Adrenal gland (tissue), 19 donors: ENCODE measurements at places on chromosomes 7 and 10.

DNA sequence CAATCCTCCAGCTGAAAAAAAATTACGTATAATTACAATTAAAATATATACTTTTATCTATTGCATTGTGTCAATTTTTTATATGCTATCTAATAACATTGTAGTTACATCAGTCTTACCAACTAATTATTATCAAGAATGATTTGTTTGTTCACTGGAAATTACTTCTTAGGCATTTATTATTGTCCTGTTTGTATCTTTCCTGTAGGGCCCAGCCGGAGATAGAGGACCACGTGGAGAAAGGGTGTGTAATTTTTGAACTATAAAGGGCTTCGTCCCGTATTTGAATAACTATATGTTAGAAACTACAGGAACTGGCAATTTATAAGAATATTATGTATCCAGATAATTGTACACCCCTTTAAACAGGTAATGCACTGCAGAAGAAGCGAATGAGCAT lies 4.1 kb downstream of the COL1A2 start:
- no peak for DNase-seq

DNA sequence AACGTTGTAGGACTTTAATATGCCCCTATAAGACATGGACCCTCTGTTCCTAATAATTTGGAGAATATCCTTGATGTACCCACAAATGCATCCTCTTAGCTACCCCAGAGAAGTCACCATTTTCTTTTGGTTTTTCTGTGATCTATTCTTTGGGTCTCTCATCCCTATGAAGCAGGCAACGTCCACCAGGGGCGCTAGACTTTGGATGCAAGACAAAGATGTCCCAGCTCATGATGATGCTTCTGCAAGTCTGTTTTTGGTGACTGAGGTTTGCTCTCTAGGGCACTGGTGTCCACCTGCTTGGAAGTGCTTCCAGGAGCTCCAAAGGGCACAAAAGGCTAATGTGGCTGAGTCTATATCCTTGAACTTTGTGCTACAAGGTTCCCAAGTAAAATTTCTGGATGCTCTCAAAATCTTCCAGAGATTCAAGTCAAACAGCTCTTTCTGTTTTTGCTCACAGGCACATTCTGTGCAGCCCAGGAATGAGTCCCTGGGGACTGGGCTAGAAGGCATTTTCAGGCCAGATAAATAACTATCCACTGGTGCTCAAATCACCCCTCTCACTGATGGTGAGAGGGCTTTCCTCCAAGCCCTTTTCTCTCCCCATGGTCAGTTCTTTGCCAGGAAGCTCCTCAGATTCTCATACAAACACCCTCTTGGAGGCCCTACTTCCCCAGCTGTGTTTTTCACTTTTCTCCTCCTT lies 166.4 kb downstream of the C7orf25 start:
- no peak for DNase-seq

DNA sequence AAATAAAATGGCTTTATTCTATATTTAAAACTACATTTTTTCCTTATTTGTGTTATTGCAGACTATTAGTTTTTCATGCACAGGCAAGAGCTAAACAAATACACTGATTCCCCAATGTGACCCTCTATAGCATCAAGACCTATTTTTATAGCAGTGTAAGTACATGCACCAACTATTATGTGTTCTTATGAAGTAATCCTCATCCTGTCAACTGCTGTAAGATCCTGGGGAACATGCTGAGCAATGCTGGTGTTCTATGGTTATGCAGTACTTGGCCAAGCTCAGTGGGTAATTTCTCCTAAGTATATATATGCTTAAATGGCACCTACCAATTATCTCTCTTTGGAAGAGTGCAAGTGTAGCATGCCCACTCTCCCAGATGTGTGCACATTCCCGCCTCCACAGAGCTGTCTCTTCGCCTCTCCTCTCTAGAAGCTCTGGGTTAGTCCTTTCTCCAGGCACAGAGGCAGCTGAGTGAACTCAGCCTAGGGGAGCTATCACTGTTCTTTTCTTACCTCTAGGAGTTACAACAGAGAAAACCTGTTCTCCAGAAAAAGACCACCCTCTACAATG lies 428.8 kb downstream of the KCNMA1 start:
- no peak for DNase-seq

- DNase-seq, result no peak
Observed at GRCh38 chr10:58140054-58140453, 127.6 kb downstream of the IPMK start.

DNA sequence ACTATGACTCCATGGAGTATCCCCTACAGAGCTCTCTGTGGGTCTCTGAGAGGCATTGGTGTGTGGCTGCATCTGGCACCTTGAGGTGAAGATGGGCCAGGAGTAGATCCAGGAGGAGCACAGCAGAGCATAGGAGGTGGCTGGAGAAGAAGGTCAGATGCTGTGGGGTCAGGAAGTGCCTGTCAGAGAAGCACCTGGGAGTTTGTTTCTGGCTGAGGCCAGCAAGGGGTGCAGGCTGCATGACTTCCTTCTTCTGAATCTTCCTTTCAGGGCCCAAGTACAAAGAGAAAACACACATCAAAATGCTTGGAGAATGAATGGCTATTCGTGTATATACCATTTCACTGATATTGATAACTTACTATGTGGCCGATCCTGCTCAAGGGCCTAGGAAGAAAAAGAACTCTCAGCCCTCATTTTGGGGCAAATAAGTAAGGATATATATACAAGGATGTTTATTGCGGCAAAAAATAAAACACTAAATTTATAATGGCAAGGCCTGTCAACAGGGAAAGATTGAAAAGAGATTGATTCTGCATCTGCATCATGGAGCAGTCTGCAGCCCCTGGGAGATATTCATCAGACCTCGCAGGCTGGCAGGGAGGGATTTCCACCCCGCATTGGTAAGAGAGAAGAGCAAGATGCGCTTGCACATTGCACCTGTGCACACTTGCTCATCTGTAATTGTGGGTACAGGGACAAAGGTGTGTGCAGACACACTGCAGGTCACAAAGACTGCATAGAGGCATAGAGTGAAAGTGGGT lies 39.2 kb downstream of the PTPRE start:
- DNase-seq, result no peak

- no peak for DNase-seq
Observed at GRCh38 chr7:26188206-26188956, 12.2 kb downstream of the HNRNPA2B1 start.

- no peak for DNase-seq
Observed at GRCh38 chr10:4617589-4617988, 208.4 kb upstream of the AKR1E2 start.

DNA sequence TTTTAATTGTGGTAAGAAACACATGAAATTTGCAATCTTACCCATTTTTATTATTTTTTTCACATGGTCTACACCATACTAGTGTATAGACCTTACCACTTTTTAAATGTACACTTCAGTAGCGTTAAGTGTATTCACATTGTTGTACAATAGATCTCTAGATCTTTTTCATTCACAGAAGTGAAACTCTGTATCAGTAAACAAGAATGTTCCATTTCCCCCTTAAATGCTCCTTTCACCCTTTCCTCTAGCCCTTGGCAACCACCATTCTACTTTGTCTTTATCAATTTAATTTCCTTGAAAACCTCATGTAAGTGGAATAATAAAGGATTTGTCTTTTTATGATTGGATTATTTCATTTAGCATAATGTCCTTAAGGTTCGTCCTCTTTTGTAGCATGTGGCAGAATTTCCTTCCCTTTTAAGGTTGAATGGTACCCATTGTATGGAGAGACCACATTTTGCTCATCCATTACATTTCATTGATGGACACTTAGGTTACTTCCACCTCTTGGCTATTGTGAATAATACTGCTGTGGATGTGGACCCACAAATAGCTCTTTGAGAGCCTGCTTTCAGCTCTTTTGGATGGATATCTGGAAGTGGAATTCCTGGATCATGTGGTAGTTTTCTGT lies 45.7 kb downstream of the SNX10 start:
- no peak for DNase-seq

DNA sequence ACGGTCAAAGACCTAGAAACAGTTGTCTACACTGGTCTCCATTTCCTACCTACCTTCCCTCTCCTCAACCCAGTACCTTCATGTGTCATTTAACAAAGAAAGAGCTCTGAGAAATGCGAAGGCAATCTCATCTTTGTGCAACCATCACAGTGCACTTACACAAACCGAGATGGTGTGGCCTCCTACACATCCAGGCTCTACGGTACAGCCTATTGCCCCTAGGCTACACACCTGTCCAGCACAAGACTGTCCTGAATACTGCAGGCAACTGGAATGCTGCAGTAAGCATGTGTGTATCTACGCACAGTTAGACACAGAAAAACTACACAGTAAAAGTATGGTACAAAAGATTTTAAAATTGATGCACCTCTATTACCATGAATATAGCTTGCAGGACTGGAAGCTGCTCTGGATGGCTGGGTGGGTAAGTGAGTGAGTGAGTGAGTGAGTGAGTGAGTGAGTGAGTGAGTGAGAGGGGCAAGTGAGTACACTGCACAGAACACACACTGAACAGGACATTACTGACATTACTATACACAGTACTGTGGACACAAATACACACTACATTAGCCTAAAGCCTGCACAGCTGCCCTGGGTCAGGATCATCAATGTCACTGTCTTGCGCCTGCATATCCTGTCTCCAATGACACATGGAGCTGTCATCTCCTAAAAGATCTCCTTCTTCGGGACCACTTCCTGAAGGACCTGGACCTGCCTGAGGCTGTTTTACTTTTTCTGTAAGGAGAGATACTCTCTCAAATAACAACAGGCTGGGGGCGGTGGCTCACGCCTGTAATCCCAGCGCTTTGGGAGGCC lies 18.5 kb downstream of the ITGB1 start:
- no peak for DNase-seq

DNA sequence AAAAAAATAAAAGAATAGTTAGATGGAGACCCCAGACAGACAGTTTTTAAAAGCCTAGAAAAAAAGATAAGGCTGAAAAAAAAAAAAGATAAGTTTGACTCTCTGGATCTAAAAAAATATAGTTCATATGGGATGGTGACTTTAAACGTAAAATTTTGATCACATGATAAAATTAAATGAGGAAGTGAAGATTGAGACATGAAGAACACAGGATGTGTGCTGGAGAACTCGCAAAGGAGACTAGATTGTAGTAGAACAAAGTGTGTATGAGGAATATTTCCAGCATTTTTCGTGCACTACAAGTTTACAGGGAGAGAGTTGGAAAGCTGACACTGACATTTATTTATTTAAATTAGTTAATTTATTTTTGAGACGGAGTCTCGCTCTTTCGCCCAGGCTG lies 286.4 kb downstream of the PRPF18 start:
- DNase-seq, result no peak

DNA sequence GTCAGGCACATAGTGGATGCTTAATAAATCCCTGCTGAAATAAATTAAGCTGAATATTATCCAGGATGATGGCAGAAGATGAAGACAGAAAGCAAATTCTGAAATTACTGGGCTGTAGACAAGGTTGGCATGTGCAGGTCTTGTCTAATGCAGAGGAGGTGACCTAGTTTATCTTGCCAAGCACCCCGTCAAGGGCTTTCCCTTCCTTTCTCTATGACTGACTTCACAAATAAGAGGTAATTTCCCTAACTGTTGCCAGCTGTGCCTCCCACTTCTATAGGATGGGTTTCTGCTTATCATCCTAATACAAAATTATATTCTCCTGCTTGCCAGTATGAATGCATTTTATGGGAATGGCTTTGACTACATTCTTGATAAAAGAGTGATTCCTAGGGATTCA lies 38.0 kb downstream of the LHFPL3 start:
- no peak for DNase-seq

- no peak for DNase-seq
Observed at GRCh38 chr7:28292834-28293526, 112.4 kb upstream of the JAZF1 start.

DNA sequence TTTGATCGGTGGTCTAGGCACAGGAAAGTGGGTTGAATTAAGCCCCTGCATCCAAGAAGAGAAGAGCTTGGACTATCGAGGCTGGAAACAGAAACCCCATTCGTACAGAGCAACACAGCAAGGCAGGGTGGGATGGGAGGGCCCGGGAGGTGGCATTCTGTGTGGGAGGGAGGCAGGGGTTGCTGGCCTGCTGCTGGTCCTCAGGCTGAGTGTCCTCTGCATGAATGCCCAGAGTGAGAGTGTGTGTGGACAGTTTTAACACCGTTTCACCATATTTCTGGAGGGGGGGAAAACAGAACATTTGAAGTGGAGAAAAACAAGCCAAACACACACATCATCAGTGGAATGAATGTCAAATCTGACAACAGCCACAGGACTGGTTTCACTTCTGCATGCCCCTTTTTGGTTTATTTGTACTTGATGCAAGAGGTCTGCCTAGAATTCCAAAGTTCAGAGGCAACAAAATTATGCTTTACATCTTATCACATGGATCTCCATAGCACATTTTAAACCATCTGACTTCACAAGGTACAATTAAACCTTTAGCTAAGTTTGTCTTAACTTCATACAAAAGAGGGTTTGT lies 11.1 kb upstream of the ENO4 start:
- DNase-seq, result no peak

GRCh38 chr7:55260676-55261385 lies 104.3 kb upstream of the LANCL2 start:
- no peak for DNase-seq

GRCh38 chr10:70097459-70097858 lies 35.2 kb downstream of the AIFM2 start:
- DNase-seq, result no peak

- peak; percentile 73 for DNase-seq
Observed at GRCh38 chr7:74174606-74175082, 488 bp downstream of the EIF4H start.

- DNase-seq, result no peak
Observed at GRCh38 chr10:35347121-35347562, 10.8 kb downstream of the CCNY start.

- no peak for DNase-seq
Observed at GRCh38 chr10:4131407-4132215, 346.6 kb upstream of the KLF6 start.

GRCh38 chr10:91761721-91762120 lies 36.5 kb upstream of the TNKS2 start:
- DNase-seq, result no peak

- DNase-seq, result no peak
Observed at GRCh38 chr7:114942446-114943175, 20.7 kb downstream of the MDFIC start.

GRCh38 chr7:124056234-124056633 lies 23.4 kb upstream of the TMEM229A start:
- DNase-seq, result no peak

DNA sequence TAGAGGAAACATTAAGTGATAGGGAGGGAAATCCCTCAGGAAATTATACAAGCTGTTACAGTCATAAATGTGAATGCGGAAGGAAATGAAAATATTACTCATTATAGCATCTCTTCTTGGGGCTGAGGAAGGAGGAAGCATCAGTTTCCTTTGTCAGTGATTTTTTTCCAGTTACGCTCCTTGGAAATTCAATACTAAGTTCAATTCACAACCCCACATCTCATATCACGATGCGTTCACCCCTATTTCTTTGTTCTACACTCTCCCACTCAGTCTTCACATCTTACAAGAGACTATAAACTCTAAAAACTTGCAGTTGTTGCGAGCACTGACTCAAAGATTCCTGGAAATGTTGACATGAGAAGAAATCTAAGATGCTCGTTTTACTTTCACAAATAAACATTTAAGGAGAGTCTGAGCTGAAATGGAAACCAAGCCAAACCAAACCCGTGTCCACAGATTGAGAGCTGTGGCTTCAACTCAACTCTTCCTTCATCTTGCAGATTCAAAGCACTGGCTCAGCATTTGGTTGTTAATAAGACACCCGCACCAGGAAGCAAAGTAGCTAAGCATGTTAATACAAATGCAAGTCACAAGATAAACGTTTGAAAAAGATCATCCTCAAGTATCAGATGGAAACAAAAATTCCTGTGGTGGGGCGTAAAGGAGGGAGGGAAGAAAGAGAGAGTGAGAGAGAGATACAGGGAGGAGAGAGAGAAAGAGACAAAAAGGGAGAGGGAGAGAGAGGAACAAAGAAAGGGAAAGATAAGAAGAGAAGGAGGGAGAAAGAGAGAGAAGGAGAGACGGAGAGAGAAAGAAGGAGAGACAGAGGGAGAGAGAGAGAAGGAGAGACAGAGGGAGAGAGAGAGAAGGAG lies 150.0 kb upstream of the RSU1 start:
- no peak for DNase-seq
